Thymus (tissue), 14 donors: ENCODE measurements at places on chromosomes 1 and 21. TPM values are rescaled to one million over a fixed set of nuclear protein-coding genes. Genes with fewer than 3 reads are reported as not detected.

Gene NHLH1
- total RNA-seq: 0.05 TPM

Gene C4BPA
- total RNA-seq: 0.09 TPM

Gene MAP3K21
- total RNA-seq: 0.94 TPM

Gene KDM1A
- total RNA-seq: 118 TPM

Gene MAN1A2
- total RNA-seq: 26.4 TPM

Gene ZBTB8B
- total RNA-seq: 0.05 TPM

Gene OR2L8
- not detected for total RNA-seq

Gene CLDN17
- total RNA-seq: 0.09 TPM

Gene AGTRAP
- 20.5 TPM for total RNA-seq

Gene SPRR1B
- 1.2 TPM for total RNA-seq

Gene KRTAP12-2
- not detected for total RNA-seq

Gene LCE1C
- 0.14 TPM for total RNA-seq

Gene ICOSLG
- 1.1 TPM for total RNA-seq

Gene TSTD1
- total RNA-seq: 73.0 TPM

Gene ECE1
- 17.8 TPM for total RNA-seq

Gene OR2G6
- not detected for total RNA-seq

Gene RAP1GAP
- total RNA-seq: 3.5 TPM

Gene GPR25
- total RNA-seq: 0.05 TPM

Gene TFF2
- not detected for total RNA-seq

Gene NPHS2
- total RNA-seq: 0.05 TPM

Gene C1orf94
- not detected for total RNA-seq

Gene AMY2A
- total RNA-seq: not detected

Gene AMPD1
- 0.05 TPM for total RNA-seq

Gene HAO2
- total RNA-seq: 5.8 TPM

Gene SMIM1
- 6.9 TPM for total RNA-seq
